ENCODE measurements at places on chromosomes 13 and 19.

- DNase-seq, result no peak
Measured at GRCh38 chr13:26590951-26591350, 33.5 kb downstream of the WASF3 start.

- DNase-seq, result no peak
Measured at GRCh38 chr19:42028304-42029216, 34.5 kb upstream of the ATP1A3 start.

DNA sequence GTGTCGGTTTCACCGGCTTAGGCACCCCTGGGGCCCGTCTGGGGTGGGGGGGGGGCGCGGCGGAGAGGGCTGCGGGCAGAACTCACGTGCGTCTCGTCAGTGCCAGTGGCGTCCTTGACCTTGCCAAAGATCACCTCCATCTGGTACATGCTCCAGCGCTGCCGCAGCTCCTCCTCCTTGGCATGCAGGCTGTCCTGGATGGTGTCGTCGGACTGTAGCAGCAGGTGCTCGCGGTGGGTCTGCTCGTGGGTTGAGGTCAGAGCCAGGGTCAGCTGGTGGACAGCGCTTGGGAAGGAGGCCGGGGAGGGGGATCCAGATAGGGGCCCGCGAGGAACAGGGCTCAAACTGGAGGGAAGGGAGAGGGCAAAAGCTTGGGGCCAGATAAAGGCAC, 4.7 kb upstream of the RGL3 start:
- DNase-seq, result no peak

- peak; percentile 100 for DNase-seq
Measured at GRCh38 chr19:49766007-49766929, 533 bp upstream of the AP2A1 start.

- DNase-seq, result no peak
Measured at GRCh38 chr19:10402441-10403038, 802 bp downstream of the CDC37 start.

DNA sequence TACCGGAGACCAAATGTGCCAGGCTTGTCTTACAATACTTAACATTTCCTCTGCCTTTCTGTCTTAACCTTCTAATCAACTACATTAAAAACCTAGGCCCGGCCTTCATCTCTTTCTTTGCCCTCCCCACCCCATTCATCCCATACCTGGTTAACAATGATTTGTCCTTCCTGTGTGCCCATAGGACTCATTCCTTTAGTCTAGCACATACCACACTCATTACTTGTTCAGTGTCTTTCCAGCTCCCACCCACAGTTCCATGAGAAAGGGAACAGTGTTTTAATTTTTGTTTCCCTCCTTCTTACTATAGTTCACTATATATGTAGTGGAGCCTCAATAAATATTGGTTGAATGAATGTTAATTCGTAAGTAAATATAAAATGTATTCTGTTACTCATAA, 2.4 kb downstream of the CLN5 start:
- no peak for DNase-seq

- DNase-seq, result no peak
Measured at GRCh38 chr13:90979059-90979458, 368.4 kb upstream of the MIR17HG start.

DNA sequence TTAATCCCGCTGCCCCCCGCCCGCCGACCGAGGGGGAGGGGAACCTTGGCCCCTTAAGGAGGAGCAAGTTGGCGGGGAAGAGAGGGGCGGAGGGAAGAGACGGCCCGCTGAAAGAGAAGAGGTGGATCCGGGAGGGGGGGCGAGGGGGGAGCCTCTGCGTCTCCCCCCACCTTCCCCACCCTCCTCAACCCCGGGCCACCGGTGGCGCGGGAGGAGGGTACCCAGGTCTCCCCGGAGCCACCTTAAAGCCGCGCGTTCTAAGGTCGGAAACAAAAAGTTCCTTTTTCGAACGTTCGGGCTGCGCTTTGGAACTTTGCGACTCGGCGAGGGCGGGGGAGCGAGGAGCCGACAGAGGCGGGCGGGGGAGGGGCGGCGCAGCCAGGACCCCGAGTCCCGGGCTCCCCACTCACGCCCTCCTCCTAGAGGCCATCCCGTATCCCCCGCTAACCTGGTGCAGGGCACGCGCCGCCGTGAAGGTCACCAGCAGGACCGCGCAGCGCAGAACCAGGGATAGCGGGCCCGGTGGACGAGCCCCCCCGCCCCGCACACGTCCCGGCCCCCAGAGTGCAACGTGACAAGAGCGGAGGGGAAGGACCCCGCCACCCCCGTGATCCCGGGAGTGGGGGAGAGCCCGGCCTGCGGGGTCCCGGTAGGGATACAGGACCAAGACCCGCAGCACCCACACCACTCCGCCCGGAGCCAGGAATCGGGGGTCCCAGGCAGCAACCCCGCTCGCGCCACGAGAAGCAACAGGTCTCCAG, 659 bp downstream of the ERF start:
- peak; percentile 85 for DNase-seq

DNA sequence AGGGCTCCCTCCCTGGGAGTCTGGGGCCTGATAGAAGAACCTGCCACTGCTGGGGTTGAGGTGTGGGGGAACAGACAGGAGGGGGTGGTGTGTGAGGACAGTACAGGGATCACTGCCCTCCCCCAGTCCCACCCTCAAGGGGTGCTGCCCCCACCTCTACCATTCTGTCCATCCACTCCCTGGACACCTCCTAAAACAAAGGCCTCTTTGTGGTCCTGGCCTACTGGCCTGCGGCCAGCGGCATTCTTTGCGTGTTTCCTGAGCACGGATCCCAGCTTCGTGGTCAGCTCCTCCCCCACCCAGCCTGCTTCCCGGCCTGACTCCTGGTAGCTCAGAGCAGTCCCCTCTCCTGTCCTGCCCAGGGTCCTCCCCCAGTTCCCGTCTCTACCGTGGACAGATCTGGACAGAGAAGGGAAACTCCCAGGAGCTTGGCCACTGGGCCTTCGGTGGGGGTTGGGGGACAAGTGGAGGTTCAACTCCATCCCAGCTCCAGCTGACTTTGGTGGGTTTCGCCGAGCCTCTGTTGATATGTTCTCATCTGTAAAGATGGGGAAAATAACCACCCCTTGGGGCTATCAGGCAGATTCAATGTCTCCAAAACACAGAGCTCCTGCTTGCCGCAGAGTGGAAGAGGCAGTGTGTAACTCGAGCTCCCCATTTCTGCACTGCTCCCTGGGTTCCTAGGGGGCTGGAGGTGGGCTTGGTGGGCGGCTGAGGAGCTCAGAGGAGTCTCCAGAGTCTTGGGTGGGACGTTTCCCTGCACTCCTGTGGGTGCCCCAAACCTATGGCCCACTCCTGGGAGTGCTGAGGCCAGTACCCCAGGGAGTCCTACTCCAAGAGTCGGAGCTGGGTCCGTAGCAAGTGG, 48.7 kb downstream of the LYL1 start:
- peak; percentile 59 for DNase-seq

- no peak for DNase-seq
Measured at GRCh38 chr13:101152184-101152583, 264.1 kb downstream of the NALCN start.

DNA sequence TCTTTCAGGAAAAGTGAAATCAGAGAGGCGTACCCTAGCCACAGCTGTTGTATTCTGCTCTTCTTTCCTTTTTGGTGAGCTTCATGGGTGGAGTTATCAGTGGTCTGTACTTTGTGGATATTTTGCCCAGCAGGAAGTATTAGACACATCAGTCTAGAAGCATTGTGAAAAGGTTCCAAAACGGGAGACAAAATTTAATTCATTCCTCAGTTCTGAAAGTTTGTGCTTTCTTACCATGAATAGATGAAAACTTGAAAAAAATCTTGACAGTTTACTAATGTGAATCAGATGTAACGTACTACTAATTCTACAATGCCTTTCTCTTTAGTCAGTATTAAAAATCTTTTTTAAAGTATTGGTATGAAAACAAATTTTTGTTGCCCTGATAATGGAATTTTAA, 116.8 kb downstream of the DNAJC3 start:
- DNase-seq, result no peak

DNA sequence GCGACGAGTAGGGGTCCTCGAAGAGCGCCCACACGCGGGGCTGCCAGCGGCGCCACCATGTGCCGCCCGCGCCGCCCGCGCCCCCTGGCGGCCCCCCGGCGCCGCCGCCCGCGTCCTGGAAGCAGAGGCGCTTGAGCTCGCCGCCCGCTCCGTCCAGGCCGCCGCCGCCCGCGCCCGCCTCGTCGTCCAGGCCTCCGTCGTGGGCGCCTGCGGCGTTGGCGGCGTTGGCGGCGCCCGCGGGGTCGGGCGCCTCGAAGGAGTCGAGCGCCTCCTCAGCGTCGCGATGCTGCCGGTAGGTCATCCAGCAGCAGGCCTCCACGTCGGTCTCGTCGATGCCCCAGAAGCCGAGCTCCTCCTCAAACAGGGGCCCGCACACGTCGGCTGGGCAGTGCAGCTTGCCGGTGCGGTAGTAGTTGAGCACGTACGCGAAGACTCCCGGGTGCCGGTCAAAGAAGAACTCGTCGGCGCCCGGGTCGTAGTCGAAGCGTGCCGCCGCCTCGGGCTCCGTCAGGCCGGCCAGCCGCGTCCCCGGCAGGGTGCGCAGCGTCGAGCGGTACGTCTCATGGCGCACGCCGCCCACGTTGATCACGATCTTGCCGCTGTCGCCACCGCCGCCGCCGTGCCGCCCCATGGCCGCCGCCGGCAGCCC, 829 bp downstream of the KCNC3 start:
- DNase-seq, result no peak

DNA sequence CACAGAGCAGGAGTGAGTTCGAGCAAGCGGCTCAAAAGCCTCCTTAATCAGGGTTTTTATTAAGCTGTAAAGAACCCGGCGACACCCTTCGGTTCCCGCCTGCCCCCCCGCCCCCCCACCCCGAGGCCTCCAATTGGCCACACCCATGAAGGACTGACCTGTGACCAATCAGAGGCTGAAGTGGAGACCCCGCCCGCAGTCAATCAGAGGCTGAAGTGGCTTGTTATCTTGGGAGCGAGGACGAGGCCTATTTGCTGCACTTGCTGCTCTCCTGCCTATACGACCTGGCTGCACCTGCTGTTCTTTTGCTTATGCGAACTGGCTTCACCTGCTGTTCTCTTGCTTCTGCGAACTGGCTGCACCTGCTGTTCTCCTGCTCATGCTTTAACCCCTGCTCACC, 844.9 kb downstream of the OLFM4 start:
- DNase-seq, result no peak

DNA sequence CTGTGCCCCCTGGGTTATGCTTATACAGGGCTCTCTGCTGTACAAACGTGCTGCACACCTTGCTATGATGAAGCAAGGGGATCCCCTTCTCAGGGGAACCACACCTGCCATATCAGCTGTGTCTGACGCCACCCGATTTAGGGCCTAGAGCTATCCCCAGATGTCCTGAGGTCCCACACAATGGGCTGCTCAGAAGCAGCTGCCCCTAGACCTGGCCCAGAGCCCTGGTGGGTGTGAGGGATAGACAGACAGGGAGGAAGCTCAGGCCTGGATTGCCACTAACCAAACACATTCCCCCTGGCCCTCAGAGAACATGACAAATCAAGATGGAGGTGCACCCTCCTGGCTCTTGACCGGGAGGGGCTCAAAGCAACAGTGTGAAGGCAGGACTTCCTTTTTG, 59.3 kb downstream of the TSHZ3 start:
- DNase-seq, result no peak

- DNase-seq, result no peak
Measured at GRCh38 chr13:43044720-43045301, 21.4 kb downstream of the DNAJC15 start.

DNA sequence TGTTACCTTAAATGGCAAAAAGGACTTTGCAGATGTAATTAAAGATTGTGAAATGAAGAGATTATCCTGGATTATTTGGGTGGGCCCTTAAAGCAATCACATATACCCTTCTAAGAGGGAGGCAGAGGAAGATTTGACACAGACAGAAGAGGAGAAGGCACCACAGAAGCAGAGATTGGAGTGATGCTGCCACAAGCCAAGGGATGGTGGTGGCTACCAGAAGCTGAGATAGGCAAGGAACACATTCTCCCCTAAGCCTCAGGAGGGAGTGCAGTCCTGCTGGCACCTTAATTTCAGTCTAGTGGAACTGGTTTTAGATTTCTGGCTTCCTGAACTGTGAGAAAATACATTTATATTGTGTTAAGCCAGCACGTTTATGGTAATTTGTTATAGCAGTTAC, 24.2 kb downstream of the DEDD2 start:
- no peak for DNase-seq

DNA sequence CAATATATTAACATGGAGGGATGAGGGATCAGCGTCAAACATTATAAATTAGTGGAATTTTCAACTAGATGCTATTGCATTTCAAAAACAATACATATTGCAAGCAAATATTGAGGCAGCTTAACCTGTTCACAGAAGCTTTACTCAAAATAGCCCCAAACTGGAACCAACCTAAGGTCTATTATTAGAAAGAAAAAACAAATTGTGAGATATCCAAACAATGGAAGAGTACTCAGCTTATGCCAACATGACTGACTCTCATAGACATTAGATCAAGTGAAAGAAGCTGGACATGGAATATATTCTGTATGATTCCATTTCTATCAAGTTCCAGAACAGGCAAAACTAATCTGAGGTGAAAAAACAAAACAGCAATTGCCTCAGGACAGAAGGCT, 27.6 kb upstream of the NEK3 start:
- DNase-seq, result no peak

GRCh38 chr13:101398191-101398590, 18.1 kb downstream of the NALCN start:
- DNase-seq, result no peak

DNA sequence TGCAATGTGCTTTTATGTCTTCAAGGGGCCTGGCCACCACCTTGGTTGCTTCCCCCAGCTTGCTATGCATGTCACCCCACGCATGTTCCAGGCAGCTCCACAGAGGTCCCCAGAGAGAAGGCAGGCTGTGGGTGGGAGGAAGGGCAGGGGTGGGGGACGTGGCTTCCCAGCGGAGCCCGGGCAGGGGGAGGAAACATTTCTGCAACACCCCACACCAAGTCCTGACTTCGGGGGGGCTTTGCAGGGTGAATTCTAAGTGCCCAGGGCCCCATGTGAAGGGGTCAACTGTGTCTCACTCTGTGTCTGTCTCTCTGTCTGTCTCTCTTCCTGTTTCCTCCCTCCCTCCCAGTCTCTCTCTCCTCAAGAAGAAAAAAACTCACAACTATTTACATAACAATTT, 39.6 kb downstream of the LTBP4 start:
- no peak for DNase-seq

GRCh38 chr13:31965361-31966066, 66.1 kb upstream of the FRY start:
- DNase-seq, result no peak

GRCh38 chr13:96214824-96215445, 125.0 kb downstream of the HS6ST3 start:
- no peak for DNase-seq

- no peak for DNase-seq
Measured at GRCh38 chr13:114107686-114108081, 24.7 kb downstream of the RASA3 start.

DNA sequence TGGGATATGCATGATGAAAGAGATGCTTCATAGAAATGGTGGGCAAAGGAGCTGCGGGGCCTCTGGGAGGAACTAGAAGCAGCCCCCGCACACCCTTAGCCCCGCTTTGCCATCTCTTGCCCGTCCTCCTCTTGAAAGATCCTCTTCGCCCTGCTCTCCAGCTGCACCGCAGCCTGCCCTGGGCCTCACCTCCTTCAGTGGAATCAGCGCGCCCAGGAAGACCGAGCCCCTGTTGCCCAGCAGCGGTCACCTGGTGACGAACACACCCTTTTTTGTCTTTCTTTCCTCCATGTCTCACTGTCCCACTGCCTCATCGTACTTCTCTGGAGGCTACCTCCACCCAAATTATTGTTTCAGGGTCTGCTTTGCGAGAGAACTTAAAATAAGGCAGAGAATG, 807.6 kb downstream of the UQCRFS1 start:
- no peak for DNase-seq

GRCh38 chr13:79187917-79188690, 218.0 kb downstream of the RBM26 start:
- DNase-seq, result no peak

GRCh38 chr13:54606944-54607343, 1578.3 kb downstream of the OLFM4 start:
- no peak for DNase-seq
